ENCODE measurements at places on chromosomes 2 and 18. TPM values are rescaled to one million over a fixed set of nuclear protein-coding genes. Genes with fewer than 3 reads are reported as not detected.

Gene GKN2
- total RNA-seq, result not detected

Gene HOXD13
- not detected for total RNA-seq

Gene GYPC
- 102 TPM for total RNA-seq

Gene KIAA2012
- not detected for total RNA-seq

Gene CCDC102B
- total RNA-seq, result 1.1 TPM

Gene GPR17
- not detected for total RNA-seq

Gene ECEL1
- not detected for total RNA-seq

Gene OXER1
- not detected for total RNA-seq

Gene CNTNAP5
- not detected for total RNA-seq

DNA sequence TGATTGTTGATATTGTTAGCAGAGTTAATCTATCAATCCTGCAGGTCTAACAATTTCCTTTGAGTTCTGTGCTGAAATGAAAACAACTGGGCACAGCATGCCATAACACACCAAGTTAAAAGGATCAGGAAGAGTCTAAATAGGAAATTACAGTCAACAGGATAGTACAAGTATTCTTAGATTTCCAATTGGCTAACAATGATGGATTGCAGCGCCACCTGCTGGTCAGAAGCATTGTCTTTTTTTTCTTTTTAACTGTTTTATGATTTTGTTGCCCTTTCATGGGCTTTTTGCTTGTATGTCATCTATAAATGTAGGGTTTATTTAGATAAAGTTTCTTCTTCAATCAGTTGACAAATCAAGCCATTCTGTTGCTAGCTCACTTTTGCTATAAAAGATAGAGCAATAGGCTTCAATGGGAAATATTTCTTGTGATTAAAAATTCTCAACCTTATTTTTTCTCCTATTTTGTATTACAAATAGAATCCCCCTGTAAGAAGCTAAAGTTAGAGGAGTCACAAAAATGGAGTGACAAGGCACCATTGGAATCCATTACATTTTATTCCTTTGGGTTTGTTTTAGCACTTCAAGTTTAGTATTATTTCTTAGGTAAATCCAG lies 40.8 kb upstream of the RPRM start:
- H3K36me3 ChIP-seq, result no peaks in the 10 kb centered on the region
- no peak overlapping the region for H3K27ac ChIP-seq
- DNase-seq, result peak; percentile 18

- peak overlapping the region; percentile 99 for H3K4me3 ChIP-seq
- no peaks in the 10 kb centered on the region for H3K36me3 ChIP-seq
- peak overlapping the region; percentile 76 for H3K27ac ChIP-seq
Measured at GRCh38 chr18:48949050-48949605, 1.6 kb downstream of the SMAD7 start.

- DNase-seq, result no peak
- no peak overlapping the region for H3K27ac ChIP-seq
- no peak overlapping the region for H3K4me3 ChIP-seq
- H3K4me1 ChIP-seq, result no peaks in the 10 kb centered on the region
- H3K36me3 ChIP-seq, result peaks cover 22% of the 10 kb centered on the region
- H3K27me3 ChIP-seq, result no peaks in the 10 kb centered on the region
Measured at GRCh38 chr2:97769711-97770110, 56.3 kb downstream of the ZAP70 start.

DNA sequence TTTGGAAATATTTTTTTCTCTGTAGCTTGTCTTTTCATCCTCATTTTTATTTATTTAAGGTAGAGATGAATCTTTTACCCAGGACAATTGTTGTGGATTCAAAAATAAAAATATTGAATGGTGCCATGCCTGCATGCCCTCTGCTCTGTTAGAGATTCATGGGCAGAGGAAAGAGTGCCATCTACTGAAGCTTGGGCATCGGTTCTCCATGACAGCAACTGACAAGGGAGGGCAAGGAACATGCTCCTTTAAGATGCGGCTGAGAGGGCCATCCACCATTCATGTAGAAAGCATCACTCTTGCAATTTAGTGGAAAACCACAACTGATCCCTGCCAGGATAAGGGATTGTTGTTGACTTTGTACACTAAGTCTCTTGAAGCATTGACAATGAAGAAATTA lies 79.9 kb downstream of the PARD3B start:
- no peak for DNase-seq
- no peaks in the 10 kb centered on the region for H3K4me1 ChIP-seq
- H3K27me3 ChIP-seq, result no peaks in the 10 kb centered on the region
- no peaks in the 10 kb centered on the region for H3K36me3 ChIP-seq
- no peak overlapping the region for H3K27ac ChIP-seq

GRCh38 chr2:19878268-19879046 lies 23.3 kb downstream of the TTC32 start:
- DNase-seq, result no peak
- H3K27ac ChIP-seq, result no peak overlapping the region
- no peaks in the 10 kb centered on the region for H3K36me3 ChIP-seq
- H3K4me3 ChIP-seq, result no peak overlapping the region
- no peaks in the 10 kb centered on the region for H3K4me1 ChIP-seq

DNA sequence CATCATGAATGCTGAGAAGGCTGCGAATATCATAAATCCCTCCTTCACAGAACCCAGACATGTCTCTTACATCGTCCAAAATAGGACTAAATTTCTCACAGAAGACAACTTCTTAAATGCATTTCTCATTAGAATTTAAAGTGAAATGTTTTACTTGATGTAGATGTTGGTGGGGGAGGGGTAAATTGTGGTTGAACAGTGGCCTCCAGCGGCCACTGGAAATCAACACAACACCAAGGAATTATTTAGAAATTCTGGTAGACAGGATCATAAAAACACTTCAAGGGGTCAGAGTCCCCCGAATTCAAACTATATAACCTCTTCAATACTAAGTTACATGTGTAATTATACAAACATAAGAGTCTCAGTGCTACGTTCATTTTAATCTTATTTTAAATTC lies 135.9 kb downstream of the ABCA12 start:
- H3K4me1 ChIP-seq, result no peaks in the 10 kb centered on the region
- no peaks in the 10 kb centered on the region for H3K36me3 ChIP-seq
- DNase-seq, result no peak
- no peaks in the 10 kb centered on the region for H3K27me3 ChIP-seq
- H3K4me3 ChIP-seq, result no peak overlapping the region

DNA sequence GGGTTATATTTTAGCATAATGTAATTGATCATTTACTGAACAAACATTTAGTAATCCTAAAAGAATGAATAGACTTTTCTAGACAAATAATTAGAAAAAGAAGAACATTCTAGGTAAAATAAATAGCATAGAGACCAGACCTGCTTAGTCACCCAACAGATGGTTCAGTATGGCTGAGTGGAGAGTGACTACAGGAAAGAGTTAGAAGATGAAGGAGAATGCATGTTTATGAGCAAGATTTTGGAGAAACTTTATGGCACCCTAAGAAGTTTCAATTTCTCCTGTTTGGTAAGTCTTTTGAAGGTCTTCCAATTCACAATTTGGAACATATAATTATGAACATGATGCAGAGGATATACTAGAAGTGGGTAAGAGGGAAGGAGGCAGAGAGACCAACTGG lies 32.9 kb downstream of the FAP start:
- DNase-seq, result no peak
- H3K4me1 ChIP-seq, result no peaks in the 10 kb centered on the region
- no peak overlapping the region for H3K4me3 ChIP-seq
- H3K36me3 ChIP-seq, result no peaks in the 10 kb centered on the region

DNA sequence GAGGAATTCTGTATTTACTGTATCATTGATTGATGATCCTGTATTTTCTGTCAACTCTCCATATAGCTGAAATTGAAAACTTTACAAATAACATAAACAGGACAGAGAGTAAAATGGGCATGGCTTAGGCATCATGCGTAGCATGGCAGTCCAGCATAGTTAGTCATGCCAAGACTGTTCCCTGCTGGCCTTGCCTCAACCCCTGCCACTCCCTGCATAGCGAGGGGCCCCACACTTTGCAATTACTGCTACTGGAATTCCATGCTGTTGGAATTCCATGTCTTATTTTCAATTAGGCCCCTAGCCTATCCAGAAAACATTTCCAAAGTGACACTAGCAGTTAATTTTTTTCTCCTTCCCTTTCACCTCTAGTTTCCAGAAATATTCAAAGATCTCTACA lies 15.1 kb upstream of the SOX11 start:
- no peak overlapping the region for H3K4me3 ChIP-seq
- no peaks in the 10 kb centered on the region for H3K4me1 ChIP-seq
- no peak for DNase-seq
- H3K27me3 ChIP-seq, result no peaks in the 10 kb centered on the region
- no peaks in the 10 kb centered on the region for H3K36me3 ChIP-seq

GRCh38 chr2:109694190-109694589 lies 80.0 kb downstream of the SOWAHC start:
- H3K4me3 ChIP-seq, result no peak overlapping the region
- H3K27ac ChIP-seq, result no peak overlapping the region
- no peaks in the 10 kb centered on the region for H3K27me3 ChIP-seq
- DNase-seq, result no peak

GRCh38 chr2:109339519-109339966 lies 210.5 kb downstream of the SH3RF3 start:
- H3K4me1 ChIP-seq, result peaks cover 11% of the 10 kb centered on the region
- no peak overlapping the region for H3K4me3 ChIP-seq
- H3K36me3 ChIP-seq, result no peaks in the 10 kb centered on the region
- H3K27ac ChIP-seq, result no peak overlapping the region
- no peaks in the 10 kb centered on the region for H3K27me3 ChIP-seq

GRCh38 chr2:160471950-160472349 lies 21.7 kb downstream of the RBMS1 start:
- DNase-seq, result no peak
- no peak overlapping the region for H3K27ac ChIP-seq
- H3K36me3 ChIP-seq, result no peaks in the 10 kb centered on the region
- H3K4me1 ChIP-seq, result peaks cover 39% of the 10 kb centered on the region

GRCh38 chr2:207658156-207658555 lies 33.0 kb upstream of the METTL21A start:
- DNase-seq, result no peak
- H3K36me3 ChIP-seq, result no peaks in the 10 kb centered on the region
- no peak overlapping the region for H3K4me3 ChIP-seq
- H3K4me1 ChIP-seq, result no peaks in the 10 kb centered on the region
- H3K27me3 ChIP-seq, result no peaks in the 10 kb centered on the region

- no peaks in the 10 kb centered on the region for H3K4me1 ChIP-seq
- no peak overlapping the region for H3K27ac ChIP-seq
- H3K36me3 ChIP-seq, result no peaks in the 10 kb centered on the region
Measured at GRCh38 chr2:136863874-136864273, 98.5 kb downstream of the THSD7B start.

GRCh38 chr2:72607189-72607588 lies 218.6 kb downstream of the EXOC6B start:
- H3K4me3 ChIP-seq, result no peak overlapping the region
- H3K27me3 ChIP-seq, result no peaks in the 10 kb centered on the region
- no peaks in the 10 kb centered on the region for H3K4me1 ChIP-seq
- H3K36me3 ChIP-seq, result no peaks in the 10 kb centered on the region

DNA sequence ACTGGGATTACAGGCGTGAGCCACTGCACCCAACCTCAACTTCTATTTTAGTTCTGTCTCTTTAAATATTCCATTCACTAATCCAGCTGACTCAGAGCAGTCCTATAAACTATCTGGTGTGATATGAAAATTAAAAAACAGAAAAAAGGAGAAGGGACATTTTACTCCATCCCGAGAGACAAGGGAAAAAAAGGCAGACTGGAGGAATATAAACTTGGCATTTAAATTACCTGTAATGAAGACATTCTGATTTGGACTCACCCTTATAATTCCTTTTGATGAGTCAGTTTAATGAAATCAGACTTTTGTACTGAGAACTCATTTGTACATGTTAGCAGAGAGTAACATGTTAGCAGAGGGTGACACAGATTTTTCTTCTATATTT lies 74.8 kb upstream of the RIOK3 start:
- H3K4me1 ChIP-seq, result no peaks in the 10 kb centered on the region
- DNase-seq, result no peak
- no peaks in the 10 kb centered on the region for H3K27me3 ChIP-seq
- no peak overlapping the region for H3K27ac ChIP-seq

DNA sequence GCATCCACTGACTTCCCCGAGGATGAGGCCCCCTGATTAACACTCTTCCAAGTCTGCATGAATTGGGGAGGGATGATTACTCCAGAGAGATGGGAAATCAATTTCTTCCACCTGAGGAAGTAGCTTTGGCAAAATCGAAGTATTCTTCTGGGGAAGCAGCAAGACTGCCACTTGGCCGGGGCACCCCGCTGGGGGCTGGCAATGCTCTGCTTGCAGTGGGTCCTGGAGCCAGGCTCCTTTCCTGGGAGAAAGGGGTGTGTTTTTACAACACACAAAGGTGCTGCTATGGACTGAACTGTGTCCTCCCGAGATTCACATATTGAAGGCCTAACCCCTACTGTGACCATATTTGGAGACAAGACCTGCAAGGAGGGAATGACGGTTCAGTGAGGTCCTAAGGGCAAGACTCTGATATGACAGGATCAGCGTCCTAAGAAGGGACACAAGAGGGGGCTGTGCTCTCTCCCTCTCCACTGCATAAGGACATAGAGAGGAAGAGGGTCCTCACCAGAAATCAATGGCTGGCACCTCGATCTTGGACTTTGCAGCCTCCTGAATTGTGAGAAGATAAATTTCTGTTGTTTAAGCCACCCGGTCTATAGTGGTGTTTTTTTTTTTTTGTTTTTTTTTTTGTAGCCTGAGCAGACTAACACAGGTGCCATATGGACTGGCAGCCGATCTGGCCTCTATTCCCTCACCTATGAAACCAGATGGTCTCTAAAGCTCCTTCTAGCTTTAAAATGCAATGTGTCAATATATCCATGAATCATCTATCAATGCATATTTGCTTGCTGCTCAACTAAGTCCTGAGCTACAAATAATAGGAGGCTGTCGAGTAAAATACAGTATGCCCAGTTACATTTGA lies 3.6 kb upstream of the SMARCAL1 start:
- H3K27me3 ChIP-seq, result no peaks in the 10 kb centered on the region
- no peak for DNase-seq
- H3K27ac ChIP-seq, result no peak overlapping the region
- H3K36me3 ChIP-seq, result no peaks in the 10 kb centered on the region
- no peaks in the 10 kb centered on the region for H3K4me1 ChIP-seq
- H3K4me3 ChIP-seq, result no peak overlapping the region

DNA sequence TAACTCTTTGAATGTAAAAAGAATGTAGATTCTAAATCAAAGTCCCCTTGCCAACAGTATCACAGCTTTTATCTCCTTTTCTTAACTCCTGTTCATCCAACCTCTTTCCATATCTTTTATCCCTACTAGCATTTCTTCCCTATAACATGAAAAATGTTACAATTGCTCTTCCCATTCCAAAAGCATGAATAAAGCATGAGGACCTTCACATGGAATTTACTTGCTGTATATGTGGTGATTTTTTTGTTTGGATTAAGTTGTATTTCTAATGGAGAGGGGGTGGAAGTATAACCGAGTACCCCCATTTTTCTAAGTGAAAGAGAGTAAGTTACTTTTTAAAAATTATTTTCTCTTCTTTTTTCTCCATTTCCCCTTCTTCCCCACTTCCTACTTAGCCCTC lies 94.9 kb upstream of the RBBP8 start:
- peaks cover 8% of the 10 kb centered on the region for H3K4me1 ChIP-seq
- no peak overlapping the region for H3K4me3 ChIP-seq
- H3K27me3 ChIP-seq, result no peaks in the 10 kb centered on the region

Data from CD8-positive, alpha-beta memory T cell (primary cell).